Activated T-helper 1 cell treated with Interleukin-2 at 50 U/mL for 16 hours (primary cell): ENCODE measurements at places on chromosomes 6 and 20.

DNA sequence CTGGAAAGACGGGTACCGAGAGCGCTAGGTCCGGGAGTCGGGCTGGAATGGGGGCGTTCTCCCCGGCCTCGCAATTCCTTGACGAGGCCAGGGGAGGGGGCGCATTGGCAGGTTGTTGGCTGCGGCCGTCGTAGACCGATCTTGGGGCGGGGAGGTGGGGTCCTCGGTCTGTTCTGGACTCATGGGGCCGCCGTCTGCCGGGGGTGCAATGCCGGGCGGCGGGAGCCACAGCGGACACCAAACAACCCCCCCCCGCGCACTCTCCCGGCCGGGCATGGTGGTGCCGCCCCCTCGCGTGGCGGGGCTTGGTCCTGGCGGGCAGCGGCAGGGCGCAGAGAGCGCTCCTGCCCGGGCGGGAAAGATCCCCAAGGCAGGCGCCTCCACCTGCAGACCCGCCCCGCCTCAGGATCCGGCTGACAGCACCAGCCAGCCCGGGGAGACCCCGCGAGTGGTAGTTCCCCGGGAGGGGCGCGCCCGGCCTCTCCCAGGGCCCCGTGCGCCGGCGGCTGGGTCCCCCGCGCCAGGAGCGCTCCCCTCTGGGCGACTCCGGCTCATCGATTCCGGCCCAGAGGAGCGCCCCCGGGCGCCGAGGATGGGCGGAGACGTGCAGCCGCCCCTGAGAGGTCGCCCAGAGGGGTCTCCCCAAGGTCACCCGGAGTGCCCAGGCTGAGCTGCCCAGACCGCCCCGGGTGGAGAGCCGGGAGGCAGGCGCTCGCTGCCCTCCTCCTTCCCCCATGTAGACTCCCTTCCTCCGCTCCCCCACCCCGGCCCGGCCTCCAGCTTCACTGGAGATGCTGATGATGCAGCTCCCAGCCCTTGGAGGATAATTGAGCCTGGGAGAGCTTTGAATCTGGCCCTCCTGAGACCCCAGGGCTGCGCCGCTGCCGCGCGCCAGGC is 709 bp downstream of the PPP1R16B start:
- DNase-seq: peak; percentile 27

GRCh38 chr6:22350109-22350508 is 53.3 kb upstream of the PRL start:
- no peak for DNase-seq

GRCh38 chr6:56370561-56371211 is 123.3 kb upstream of the COL21A1 start:
- no peak for DNase-seq

DNA sequence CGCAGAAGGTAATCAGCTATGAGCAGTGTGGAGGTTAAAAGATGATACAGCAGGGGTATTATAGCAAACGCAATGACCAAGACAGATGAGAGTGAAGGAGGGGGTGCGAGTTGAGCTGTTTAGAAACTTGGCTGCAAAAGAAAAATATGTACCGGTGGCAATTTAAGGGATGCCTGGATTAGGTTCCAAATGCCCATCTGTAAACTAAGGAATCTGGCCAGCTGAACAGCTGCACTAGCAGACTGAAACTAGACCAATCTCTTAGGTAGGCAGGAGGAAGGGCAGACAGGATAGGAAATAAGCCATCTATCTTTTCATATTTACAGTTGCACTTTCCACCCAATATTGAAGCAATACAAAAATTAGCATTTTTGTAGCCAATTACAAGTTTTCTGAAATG is 407.6 kb downstream of the HTR1B start:
- no peak for DNase-seq

- peak; percentile 46 for DNase-seq
These were observed 50.8 kb upstream of the FAM83D start for GRCh38 chr20:38875175-38875993.

GRCh38 chr6:163775313-163775712 is 360.8 kb downstream of the QKI start:
- DNase-seq: no peak

- DNase-seq: no peak
These were observed 184.3 kb downstream of the SOX4 start for GRCh38 chr6:21777846-21778245.

DNA sequence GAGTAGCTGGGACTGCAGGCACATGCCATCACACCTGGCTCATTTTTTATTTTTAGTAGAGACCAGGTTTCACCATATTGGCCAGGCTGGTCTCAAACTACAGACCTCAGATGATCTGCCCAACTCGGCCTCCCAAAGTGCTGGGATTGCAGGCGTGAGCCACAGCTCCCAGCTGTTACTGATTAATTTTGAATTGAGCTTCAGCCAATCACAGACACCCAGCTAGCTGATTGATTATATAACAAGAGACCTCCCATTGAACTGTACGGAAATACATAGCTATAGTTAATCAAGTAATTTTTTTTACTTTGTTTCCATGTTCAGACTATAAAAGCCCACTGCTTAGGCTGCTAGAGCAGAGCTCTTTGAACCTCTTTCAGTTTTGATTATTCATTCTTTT is 31.6 kb downstream of the PKIB start:
- no peak for DNase-seq

- DNase-seq: no peak
These were observed 248.9 kb upstream of the THEMIS start for GRCh38 chr6:128149796-128150195.

DNA sequence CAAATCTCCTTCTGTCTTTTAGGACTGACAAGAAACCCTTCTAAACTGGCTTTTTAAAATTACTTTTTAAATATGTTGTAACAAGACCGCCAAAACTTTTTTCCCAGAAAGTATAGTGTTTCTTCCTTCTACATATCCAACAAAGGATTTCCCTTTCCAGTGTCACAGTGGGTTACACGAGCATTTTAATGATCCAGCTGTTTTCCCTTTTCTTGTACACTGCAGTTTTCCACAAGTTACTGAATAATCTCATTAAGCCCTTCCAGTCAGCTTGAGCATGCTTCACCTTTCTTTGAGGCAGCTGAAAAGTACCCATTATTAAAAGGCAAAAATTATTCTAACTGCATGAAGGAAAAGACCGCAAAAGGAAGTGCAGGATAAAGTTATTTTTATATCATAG is 48.6 kb downstream of the CD24 start:
- DNase-seq: no peak

GRCh38 chr20:32050851-32051556 is 1.0 kb upstream of the HCK start:
- no peak for DNase-seq

DNA sequence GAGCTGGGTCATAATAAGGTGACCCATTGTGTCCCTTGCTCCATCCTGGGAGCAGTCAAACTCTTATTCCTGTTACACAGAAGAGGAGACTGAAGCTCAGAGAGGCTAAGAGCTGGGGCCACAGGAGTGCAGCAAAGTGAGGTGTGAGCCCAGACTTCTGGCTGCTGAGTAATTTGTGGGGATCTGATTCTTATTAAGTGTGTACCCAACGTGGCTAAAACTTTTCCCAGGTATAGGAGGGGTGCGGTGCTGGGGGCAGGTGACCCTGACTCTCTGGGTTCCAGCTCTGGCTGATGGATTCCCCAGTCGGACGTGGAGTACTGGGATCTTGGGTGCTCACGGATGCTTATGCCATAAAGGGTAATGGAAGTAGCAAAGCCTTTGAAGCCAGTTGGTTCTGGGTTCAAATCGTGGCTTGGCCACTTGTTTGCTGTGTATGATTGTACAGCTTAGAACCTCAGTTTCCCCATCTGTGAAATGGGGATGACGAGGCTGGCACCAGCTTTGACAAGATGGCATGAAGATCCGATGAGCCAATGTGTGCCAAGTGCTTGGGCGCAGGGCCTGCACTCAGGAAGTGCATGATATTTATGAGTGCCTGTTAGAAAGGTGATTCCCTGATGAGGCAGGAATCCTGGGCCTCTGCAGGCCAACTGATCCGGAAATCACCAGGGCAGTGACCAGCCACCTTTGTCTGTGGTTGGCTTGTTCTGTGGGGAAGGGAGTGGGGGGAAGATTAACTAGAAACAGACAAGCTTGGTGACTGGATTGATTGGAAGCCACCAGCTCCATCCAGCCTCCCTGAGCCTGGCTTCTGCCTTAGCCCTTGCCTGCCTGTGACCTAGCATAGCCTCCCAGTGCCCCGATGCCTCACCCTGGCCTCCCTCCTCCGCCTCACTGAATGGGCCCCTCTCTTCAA is 6.0 kb downstream of the SRC start:
- DNase-seq: no peak

DNA sequence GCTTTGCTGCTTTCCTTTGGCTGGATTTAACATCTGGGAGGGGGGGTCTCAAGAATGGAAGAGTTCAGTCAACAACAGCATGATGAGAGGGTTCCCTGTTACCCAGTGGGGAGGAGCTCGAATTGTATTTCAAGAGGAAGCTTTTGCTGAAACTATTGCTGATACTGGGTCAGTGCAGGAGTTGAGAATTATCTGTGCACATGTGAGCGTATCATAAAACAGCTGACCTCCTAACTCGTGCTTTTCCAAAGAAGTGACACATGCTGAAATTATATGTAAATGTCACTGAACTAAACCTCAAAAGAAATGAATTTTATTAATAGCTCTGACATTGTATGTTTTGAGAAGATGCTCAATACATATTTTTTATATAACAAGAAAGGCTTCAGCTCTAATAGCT is 96.3 kb downstream of the PHF3 start:
- DNase-seq: no peak

- no peak for DNase-seq
These were observed 182.6 kb upstream of the JAG1 start for GRCh38 chr20:10856237-10857015.

DNA sequence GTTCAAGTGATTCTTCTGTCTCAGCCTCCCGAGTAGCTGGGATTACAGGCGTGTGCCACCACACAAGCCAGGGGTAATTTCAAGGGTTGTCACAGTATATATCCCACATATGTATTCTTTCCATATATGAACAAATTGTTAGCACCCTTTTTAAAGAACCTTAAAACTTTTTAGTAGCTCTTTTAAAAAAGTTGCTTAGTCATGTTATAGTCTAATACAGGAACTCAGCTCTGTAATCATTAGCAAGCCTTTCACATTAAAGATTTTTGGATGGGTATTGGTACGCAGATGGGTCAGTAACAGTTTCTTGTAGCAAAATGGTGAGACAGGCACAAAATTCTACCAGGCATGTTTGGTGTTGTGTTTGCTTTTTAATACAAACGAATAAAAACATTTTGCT is 10.9 kb downstream of the AMD1 start:
- no peak for DNase-seq

DNA sequence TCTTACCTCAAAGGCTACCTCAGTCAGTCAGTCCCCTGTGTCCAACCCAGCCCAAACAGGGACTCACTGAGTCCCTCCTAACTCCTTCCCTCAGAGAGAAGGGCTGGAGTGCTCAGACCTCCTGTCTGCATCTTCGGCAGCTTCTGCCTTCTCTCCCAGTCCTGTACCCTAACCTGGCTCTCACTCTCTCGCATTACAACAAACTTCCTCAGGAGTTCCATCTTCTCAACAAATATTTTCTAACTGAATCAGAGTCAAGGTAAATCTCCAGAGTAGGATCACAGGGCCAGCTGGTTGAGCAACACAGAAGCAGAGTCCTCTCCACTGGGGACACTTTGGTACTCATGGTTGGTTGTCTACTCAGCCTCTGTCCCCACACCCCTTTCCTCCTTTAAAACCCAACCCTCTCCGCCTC is 92.3 kb downstream of the MRPL14 start:
- DNase-seq: no peak

- no peak for DNase-seq
These were observed 3.7 kb upstream of the RPP40 start for GRCh38 chr6:5007531-5007930.

DNA sequence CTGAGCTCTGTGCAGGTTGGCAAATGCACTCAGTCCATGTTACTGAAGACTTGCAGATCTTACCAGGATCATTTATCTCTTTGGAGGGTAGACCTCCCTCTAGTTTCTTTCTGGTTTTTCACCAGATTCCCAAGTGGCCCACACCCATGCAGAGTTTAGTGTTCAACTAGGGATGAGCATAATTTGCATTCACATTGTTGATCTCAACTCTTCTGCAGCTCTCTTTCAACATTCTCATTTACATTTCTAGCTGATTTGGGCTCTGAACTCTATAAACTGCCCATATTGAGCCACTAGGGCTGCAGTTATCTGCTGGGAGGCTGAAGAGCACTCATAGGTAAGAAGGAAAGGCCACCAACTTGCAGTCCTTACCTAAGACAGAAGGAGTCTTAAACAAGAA is 17.9 kb upstream of the HLA-C start:
- no peak for DNase-seq

DNA sequence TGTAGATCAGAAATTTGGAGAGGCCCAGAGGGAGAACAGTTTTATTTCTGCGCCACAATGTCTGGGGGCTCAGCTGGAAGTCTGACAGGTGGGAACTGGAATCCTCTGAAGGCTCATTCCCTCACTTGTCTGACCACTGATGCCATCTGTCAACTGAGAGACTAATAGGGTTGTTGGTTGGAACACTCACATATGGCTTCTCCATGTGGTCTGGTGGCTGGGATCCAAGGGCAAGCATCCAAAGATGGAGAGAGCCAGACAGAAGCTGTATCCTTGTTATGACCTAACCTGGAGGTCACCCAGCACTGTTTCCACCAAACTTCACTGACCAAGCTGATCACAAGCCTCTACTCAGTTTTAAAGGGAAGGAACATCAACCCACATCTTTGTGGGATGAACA is 117.9 kb upstream of the AKAP12 start:
- DNase-seq: no peak

DNA sequence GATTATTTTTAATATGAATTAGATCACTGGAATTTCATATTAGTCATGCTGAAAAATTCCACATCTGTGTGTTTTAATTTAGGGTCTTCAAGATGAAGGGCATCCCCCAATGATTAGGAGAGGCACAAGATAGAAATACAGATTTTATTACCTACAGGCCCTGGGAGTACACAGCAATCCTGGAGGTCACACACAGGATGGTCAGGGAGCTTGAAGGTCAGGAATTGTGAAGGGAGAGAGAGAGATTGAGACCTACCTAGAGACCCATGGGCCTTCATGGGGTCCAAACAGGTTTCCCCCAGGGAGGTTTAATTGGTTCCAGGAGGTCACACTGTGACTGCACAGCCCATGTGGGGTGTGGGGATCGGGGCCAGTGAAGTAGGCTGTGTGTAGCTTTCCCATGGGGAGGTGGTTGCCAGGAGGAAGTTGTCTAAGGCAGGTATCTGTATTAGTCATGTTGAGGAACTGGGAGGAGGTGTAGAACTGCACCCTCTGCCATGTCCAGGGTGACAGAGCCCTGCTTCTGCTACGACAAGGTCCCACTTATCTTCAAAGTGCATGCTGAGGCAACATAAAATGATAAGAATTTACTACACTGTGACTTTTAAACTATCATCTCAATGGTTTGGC is 18.3 kb downstream of the SNX9 start:
- no peak for DNase-seq

DNA sequence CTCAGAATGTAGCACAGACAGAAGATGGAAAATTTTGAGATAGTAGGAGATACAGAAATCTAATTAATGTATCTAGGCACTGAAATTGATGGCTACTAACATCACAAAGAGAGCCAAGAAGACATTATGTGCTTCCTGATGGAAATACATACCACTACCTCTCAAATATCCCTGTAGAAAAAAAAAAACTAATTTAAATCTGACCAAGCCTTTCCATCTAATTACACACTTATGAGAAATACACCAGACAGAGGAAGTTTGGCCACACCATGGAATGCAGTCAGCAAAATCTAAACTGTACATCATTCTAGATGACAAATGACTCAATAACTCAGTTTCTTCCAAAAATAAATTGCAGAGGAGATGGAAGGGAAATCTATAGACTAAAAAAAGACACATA is 18.9 kb downstream of the VPS52 start:
- DNase-seq: no peak
